ENCODE measurements at places on chromosomes 12 and 14.

DNA sequence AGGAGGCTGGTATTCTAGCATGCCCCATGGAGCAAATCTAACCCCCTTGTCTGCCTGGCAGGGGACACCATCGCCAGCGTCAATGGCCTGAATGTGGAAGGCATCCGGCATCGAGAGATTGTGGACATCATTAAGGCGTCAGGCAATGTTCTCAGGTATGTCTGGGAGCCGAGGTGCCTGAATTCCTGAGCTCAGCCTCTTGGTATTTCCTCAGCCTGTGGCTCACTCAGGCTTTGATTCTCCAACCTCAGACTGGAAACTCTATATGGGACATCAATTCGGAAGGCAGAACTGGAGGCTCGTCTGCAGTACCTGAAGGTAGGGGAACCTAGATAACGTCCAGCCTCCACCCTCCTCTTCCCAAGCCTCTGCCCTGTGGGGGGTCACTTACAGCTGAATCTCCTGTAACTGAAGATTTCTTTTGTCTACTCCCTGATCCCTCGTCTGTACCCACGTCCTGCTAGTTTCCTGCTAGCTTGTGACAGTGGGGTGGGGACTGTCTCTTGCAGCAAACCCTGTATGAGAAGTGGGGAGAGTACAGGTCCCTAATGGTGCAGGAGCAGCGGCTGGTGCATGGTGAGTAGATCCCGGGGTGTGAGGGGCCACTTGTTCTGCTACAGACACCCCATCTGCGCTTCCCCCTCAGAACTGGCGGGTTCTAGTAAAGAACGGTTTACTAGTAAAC, 7.0 kb downstream of the TAMALIN start:
- DNase-seq = no peak

GRCh38 chr12:98504368-98504617, 11.1 kb upstream of the TMPO start:
- DNase-seq = no peak

DNA sequence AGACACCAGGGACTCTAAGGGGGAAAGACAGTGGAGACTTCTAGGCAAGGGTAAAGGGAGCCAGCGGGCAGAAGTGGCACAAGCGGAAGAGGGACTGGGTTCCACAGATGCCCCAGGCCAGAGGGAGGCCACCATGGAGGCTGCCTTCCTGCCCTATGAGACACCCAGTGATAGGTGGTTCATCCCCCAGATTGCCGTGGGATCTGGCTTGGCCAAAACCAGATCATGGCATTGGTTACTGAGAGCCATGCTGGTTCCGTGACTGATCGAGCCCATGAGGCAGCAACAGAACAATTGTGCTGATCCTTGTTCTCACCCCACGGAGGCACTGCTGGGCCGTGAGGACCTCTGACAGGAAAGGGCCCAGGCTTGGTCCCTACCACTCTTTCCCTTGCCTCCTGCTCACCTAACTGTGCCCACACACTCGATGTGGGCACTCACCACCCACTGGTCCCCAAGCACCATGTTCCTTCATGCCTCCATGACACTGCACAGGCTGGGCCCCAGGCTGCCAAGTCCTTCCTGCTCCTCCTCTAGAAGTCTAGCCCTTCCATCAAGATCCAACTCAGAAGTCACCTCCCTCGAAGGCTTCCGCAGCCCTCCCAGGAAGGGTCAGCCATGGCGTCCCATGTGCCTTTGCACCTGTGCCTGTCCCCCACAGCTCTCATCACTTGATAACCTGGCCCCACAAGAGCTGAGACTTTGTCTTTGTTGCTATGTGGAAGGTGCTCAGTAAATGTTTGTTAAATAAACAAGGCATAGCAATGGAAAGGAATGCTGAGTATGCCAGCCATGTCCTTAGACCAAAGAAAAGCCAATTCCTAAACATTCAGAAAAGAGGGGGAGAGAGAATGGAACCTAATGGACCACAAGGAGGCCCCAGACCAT, 7.3 kb downstream of the KRT79 start:
- DNase-seq = no peak

GRCh38 chr12:93705237-93705636, 28.1 kb downstream of the CRADD start:
- no peak for DNase-seq

GRCh38 chr12:132561427-132562156, 48.8 kb downstream of the LRCOL1 start:
- no peak for DNase-seq

- no peak for DNase-seq
Measured at GRCh38 chr14:71550367-71550766, 381.9 kb upstream of the RGS6 start.

GRCh38 chr12:75975702-75976101, 55.9 kb downstream of the PHLDA1 start:
- no peak for DNase-seq

DNA sequence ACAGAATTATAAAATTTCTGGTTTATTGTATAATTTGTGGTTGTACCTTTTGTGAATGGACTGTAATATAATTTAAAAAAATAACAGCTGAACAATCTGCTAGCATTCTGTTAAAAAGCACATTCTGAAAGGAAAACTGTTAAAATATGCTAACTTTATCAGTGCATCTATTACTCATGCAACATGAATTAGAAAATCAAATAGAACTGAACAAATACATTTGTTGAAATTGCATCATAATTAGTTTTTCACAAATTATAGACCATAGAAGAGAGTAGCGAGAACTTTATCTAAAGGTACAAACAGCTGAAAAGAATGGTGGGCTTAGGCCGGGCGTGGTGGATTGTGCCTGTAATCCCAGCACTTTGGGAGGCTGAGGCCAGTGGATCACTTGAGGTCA, 33.0 kb downstream of the PTPN21 start:
- DNase-seq = no peak

DNA sequence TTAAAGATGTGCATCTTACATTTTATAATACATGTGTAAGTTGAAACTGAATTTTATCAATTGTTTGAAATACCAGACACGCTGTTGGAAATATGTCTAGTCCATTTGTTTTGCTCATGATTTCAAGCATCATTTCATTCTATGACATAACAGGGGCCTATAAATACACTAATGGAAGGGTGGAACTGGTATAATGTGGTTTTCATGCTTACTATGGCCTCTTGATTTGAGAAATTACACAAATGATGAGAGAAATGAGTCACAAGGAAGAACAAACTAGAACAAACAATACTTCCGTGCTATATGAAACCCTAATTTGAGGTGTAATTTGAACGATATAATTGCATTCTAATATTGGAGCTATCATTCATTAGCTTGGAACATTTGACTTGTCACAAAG, 663.4 kb downstream of the SLC16A7 start:
- no peak for DNase-seq

DNA sequence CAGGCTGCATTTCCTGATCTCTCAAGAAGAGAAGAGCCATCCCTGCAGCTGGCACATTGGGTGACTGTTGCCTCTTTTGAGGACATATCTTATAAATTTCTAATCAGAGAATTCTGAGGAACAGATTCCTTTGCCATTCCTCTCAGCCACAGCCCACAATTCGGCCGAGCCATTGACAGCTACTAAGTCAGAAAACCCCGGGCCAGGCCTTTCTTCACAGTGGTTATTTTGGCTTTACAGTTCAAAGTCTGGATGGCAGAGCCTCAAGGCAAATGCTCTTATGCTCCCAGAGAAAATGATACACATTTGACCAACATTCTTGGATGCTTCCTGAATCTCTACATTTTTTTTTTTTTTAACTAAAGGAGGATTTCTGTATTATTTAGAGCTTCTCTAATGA, 138.4 kb upstream of the FRMD6 start:
- no peak for DNase-seq

DNA sequence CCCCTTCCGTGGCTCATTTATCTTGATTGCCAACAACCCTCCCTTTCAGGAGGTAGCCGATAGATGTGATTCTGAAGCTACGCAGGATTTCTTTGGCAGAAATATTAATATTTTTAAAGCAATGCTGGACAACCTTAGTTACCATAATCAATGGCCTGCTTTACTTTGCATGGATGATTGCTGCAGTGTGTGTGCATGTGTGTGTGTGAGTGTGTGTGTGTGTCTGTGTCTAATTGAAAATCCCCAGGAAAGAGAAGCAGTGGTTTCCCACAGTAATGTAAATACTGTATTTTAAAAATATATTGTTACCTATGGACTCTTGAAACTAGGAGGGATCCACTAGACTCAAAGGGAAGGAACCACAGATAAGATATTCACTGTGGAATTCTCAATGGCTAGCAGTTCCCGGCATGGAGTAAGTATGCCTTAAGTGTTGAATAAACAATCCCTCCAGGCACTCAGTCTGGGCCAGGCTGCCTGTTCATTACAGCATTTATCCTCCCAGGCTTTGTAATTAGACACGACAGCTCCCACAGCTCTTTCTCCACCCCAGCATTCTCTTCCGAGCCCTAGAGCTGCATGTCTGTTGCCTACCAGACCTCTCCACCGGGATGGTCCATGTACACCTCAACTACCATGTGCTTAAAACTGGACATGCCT, 22.5 kb upstream of the C14orf132 start:
- DNase-seq = no peak

DNA sequence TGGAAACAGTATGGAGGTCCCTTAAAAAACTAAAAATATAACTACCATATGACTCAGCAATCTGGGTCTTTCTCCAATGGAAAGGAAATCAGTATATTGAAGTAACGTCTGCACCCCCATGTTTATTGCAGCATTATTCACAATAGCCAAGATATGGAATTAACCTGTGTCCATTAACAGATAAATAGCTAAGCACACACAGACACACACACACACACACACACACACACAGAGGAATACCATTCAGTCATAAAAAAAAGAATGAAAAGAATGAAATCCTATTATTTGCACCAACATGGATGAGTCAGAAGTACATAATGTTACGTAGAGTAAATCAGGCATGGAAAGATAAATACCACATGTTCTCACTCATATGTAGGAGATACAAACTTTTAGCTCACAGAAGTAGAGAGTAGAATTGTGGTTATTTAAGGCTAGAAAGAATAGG, 4.7 kb downstream of the KLRK1 start:
- DNase-seq = no peak
